Naive thymus-derived CD4-positive, alpha-beta T cell (primary cell): ENCODE measurements at places on chromosomes 3 and 15. TPM values are rescaled to one million over a fixed set of nuclear protein-coding genes. Genes with fewer than 3 reads are reported as not detected.

DNA sequence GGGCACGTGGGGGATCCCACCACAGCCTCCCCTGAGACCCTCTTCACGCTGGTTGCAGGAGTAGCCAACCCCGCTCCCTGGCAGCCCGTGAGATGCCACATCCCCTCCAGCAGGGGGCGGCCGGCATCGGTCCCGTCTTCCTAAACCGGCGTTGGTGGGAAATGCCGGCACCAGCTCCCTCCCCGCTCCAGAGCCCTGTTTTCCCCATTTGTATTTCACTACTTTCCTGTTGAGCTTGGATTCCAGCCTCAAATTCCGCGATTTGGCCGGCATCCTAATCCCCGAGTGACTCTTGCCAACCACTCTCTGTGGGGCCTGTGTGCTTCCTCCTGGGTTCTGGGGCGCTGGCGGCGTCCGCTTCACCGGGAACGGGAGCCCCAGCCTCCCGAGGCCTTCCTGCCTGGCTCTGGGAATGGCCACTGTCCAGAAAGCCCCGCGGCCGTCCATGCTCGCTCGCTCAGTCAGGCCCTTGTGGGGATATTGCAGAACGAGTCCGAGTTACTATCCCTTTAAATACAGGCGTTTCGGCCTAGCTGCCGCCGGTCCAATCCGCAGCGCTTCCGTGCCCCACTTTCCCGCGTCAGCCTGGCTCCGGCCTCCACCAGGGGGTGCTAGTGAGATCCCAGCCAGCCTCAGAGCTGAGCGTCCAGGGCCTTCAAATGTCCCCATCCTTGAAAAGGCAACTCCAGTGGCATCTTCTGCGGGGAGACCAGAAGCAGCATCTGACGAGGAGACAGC is 8.1 kb upstream of the ADAMTS17 start:
- H3K4me3 ChIP-seq, result peak overlapping the region; percentile 98
- peaks cover 4% of the 10 kb centered on the region for H3K27me3 ChIP-seq
- no peaks in the 10 kb centered on the region for H3K36me3 ChIP-seq
- peaks cover 12% of the 10 kb centered on the region for H3K4me1 ChIP-seq
- H3K27ac ChIP-seq, result peak overlapping the region; percentile 79

DNA sequence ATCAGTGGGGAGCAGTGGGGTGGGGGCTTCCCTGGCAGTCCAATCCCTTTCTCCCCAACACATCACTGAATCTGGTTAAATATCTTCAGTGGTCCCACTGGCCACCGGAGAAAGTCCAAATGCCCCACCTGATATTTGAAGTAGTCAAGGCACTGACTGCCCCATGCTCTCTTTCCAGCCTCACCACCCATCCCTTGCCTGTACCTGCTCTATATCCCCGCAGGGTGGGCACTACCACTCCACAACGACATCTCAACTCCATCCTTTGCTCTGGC is 101.7 kb downstream of the DAPK2 start:
- DNase-seq, result no peak
- no peak overlapping the region for H3K4me3 ChIP-seq
- no peaks in the 10 kb centered on the region for H3K36me3 ChIP-seq
- H3K4me1 ChIP-seq, result peaks cover 4% of the 10 kb centered on the region
- no peaks in the 10 kb centered on the region for H3K27me3 ChIP-seq
- no peak overlapping the region for H3K27ac ChIP-seq

DNA sequence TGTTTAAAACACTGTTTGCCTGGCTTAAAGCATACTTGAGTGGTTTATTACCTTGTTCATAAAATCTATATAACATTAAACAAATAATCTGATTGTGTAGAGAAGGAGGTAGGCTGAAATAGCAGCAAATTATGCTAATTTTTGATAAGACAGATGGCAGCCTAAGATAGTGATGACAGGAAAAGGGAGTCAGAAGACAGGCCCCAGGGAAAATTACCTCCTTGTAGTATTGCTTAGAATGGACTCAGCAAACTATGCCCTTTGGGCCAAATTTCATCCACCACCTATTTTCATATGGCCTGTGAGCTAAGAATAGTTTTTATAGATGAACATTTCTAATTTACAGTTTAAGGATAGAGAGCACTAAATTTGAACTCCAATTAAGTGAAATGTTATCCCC is 37.8 kb downstream of the CHD2 start:
- H3K4me3 ChIP-seq, result no peak overlapping the region
- no peaks in the 10 kb centered on the region for H3K27me3 ChIP-seq
- peaks cover 95% of the 10 kb centered on the region for H3K36me3 ChIP-seq
- H3K27ac ChIP-seq, result peak overlapping the region; percentile 38

The PLCB2 gene
- 181 TPM for total RNA-seq

DNA sequence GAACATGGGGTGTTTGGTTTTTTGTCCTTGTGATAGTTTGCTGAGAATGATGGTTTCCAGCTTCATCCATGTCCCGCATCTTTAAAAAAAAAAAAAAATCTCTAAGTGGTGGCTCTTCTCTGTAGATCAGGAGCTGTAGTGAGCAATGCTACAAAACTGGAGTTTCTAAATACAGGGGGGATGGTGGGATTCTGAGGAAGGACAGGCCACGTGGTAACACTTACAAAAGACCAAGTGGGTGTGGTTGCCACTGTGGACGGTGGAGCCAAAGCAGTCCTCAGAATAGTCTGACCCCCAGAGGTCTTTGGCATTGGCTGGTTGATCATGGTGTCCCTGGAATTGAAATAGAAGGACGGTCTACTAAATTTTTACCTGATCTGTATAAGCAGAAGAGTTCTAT is 7.7 kb downstream of the CCRL2 start:
- no peaks in the 10 kb centered on the region for H3K27me3 ChIP-seq
- no peak overlapping the region for H3K27ac ChIP-seq
- H3K4me3 ChIP-seq, result no peak overlapping the region
- H3K4me1 ChIP-seq, result no peaks in the 10 kb centered on the region
- H3K36me3 ChIP-seq, result no peaks in the 10 kb centered on the region

The LRRIQ4 gene
- total RNA-seq, result not detected

The FNDC3B gene
- 21.1 TPM for total RNA-seq

DNA sequence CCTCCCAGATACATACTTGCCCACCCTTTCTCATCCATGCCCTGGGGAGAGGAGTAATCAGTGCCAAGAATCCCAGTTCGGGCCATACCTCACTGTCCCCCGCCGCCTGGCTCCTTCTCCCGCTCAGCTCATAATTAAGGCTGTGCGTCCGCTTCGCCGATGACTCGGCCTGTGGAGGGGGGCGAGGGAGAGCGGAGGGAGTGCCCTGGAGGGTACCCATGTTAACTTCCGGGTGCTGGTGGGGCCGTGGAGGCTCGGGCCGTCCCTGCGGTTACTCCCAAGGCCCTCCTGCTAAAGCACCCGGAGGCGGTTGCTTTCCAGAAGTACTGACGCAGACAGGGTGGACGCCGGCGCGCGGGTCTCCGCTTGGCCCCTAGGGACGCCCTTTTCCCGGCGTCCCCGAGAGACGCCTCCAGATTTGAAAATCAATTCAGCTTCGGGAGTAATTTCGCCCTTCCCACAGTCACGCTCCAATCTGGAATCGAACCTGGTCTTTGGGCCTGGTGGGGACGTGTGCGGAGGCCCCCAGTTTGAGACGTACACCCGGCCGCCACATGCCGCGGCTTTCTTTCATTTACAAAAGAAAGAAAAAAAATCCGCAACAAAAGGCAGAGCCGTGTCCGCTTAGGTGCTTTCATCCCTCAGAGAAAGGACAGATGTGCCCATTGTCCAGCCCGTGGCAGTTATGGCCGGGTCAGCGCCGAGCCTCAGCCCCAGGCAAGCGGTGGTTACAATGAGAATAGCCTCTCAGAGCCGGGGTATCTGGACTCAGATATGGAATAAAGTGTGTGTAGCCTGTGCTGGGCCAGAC is 1.0 kb upstream of the ONECUT1 start:
- peaks cover 34% of the 10 kb centered on the region for H3K27me3 ChIP-seq
- H3K4me3 ChIP-seq, result no peak overlapping the region
- H3K36me3 ChIP-seq, result no peaks in the 10 kb centered on the region
- no peak for DNase-seq
- H3K4me1 ChIP-seq, result no peaks in the 10 kb centered on the region

DNA sequence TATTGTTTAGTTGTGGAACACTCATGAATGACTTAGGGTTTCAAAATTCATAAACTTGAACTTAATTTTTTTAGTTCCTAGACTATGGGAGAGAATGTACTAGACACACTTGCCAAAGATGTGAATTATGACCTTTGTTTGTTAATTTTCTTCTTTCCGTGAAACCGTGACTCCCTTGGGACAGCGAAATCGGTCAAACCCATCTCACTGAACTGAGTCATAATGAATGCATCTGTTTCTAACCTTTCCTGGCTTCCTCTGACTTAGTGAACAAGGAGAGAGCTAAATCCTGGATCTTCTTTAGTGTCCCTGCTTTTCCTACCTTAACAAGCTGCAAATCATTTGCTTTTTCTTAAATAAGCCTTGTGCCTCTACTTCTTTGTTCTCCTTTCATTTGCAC is 85.5 kb downstream of the LARS2 start:
- H3K4me1 ChIP-seq, result no peaks in the 10 kb centered on the region
- no peaks in the 10 kb centered on the region for H3K36me3 ChIP-seq
- H3K4me3 ChIP-seq, result no peak overlapping the region

DNA sequence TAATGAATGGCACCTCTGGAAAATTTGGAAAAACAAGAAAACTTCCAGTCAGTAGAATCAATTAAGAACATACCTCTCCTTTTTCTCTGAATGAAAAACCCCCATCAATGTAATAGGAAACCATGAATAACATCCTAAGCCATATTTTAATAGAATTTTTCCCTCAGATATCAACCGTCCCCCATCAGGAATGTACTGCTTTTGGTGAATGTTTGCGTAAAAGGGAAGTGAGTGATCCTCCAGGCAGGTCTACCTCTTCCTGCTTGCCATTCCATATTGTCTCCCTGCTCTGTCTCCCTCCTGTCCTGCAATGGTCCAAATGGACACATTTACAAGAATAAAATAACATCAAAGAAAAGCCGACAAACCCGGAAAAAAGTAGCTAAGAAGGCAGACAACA is 30.8 kb downstream of the LAMP3 start:
- no peak overlapping the region for H3K27ac ChIP-seq
- no peak for DNase-seq
- no peaks in the 10 kb centered on the region for H3K27me3 ChIP-seq
- H3K4me1 ChIP-seq, result no peaks in the 10 kb centered on the region
- H3K4me3 ChIP-seq, result no peak overlapping the region
- H3K36me3 ChIP-seq, result no peaks in the 10 kb centered on the region

GRCh38 chr3:126891791-126892190 is 91.1 kb upstream of the PLXNA1 start:
- no peak for DNase-seq
- no peak overlapping the region for H3K27ac ChIP-seq
- H3K27me3 ChIP-seq, result no peaks in the 10 kb centered on the region
- no peaks in the 10 kb centered on the region for H3K4me1 ChIP-seq

DNA sequence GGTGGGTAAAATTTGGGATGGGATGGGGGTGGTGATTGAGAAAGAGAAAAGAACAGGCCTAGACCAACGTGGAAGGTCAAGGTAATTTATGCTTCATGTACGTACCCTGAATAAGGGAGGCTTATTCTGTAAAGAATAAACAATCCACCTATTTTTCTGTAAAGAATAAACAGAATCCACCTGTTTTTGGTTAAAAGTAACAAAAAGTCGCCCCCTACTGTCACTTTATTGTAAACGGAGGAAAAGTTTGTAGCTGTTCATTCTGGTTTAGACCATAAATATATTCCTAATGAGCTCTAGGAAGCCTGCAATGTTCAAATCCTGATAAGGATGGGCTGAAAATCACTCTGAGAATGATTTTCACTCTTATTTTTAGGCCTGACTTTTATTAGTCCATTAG is 23.5 kb upstream of the SQOR start:
- no peak overlapping the region for H3K4me3 ChIP-seq
- H3K4me1 ChIP-seq, result no peaks in the 10 kb centered on the region
- H3K27me3 ChIP-seq, result no peaks in the 10 kb centered on the region
- H3K27ac ChIP-seq, result no peak overlapping the region

DNA sequence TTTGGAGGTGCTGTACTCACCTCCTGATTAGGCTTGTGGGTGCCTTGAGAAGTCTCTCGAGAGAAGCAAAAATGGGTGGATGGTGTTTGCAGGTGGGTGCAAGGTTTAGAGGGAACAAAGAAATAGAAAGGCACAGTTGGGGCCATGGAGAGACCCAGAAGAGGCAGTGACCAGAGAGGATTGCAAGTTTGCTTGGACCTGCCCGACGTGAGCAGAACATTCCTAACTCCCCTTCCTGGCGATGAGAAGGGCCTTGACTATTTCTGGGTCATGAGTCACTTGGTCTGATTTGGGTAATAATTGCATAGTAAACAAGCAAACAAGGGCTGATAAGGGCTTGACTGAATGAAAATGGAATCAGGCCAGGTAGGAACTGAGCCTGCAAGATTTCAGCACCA is 7.0 kb upstream of the CTSH start:
- H3K36me3 ChIP-seq, result no peaks in the 10 kb centered on the region
- no peak overlapping the region for H3K4me3 ChIP-seq

The CCDC54 gene
- not detected for total RNA-seq

DNA sequence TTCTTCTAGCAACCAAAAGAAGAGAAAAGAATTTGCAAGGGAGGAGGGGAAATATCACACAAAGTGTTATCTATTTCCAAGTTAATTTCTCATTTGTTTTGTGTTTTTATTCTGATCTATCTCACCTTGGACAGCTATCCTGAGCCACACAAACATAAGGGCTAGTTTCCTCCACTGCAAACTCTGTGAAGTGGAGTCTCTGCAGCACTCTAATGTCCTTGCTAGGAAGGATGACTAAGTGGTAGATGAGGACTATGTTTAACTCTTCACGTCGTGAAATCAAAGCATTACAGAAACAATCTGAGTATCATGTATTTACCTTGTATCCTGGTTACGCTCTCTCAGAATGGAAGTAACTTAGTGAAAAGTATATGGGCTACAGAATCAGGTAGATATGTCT is 33.9 kb upstream of the CHRM5 start:
- no peaks in the 10 kb centered on the region for H3K27me3 ChIP-seq
- no peaks in the 10 kb centered on the region for H3K4me1 ChIP-seq
- no peak for DNase-seq
- H3K27ac ChIP-seq, result no peak overlapping the region
- no peak overlapping the region for H3K4me3 ChIP-seq

DNA sequence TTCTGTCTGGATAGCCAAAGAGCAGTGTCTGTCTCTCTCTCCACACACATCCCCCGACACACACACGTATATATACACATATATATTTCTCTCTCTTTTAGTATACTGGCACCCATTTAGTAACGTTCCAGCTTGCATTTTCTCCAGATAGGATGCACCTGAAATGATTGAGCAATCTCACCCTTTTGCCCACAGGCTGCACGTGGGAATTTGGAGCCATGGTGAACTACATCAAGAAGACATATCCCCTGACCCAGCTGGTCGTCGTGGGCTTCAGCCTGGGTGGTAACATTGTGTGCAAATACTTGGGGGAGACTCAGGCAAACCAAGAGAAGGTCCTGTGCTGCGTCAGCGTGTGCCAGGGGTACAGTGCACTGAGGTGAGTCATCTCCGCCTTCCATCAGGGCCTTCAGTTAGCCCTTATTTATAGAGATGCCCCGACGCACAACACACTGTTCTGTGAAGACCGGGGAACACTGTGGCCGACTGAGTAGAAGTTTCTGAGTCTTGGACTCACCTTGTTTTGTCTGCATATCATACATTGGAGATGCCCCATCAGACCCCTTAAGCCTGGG is 45.7 kb downstream of the RLBP1 start:
- H3K27ac ChIP-seq, result no peak overlapping the region
- no peaks in the 10 kb centered on the region for H3K4me1 ChIP-seq
- DNase-seq, result no peak
- peaks cover 45% of the 10 kb centered on the region for H3K36me3 ChIP-seq

The GPR62 gene
- total RNA-seq, result not detected
